ENCODE measurements at places on chromosomes 5 and 9.

GRCh38 chr5:133930061-133930812 is 38.2 kb downstream of the C5orf15 start:
- peak; percentile 57 for DNase-seq

GRCh38 chr9:97987487-97987886 is 4.3 kb downstream of the ANP32B start:
- no peak for DNase-seq

GRCh38 chr5:136631186-136631585 is 265.8 kb upstream of the TRPC7 start:
- no peak for DNase-seq

DNA sequence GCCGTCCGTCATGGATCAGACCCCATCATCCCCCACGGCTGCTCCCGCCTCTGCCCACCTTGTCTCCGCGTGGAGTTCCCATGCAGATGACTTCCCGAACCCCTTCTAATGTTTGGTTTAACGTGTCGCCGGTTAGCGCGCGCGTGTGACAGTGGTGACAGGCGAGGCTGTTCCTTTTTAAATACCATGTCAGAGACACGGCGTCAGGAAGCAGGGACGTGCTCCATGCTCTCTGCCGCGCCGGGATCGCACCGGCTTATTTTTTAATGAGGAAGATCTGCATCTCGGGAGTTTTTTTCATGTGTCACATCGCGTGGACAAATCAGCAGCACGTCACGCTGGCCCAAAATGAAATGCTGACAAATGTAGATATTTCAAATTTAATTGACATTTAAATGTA is 35.9 kb downstream of the CRB2 start:
- no peak for DNase-seq

DNA sequence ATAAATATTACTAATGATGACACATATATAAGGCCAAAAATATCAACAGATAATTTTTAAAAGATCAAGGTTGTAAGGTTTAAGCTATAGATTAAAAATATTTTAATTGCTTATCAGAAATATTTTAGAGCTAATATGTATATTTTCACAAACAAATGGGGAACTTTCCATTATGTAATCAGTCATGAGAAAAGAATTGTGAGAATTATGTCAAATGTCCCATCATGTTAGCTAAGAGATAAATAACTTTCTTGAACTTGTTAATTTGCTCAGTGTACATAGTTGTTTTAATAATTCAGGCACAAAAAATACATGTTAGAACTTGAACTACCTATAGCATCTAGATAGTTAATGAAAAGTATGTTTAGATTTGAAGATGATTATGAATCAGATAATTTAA is 67.7 kb downstream of the SYK start:
- DNase-seq = no peak

DNA sequence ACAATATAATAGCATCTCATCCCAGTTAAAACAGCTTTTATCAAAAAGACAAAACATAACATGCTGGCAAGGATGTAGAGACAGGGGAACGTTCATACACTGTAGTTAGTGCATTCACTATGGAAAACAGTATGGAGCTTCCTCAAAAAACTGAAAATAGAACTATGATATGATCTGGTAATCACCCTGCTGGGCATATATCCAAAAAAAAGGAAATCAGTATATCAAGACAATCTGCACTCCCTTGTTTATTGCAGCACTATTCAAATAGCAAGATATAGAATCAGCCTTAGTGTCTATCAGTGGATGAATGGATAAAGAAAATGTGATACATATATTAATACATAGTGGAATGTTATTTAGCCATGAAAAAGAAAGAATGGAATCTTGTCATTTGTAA is 88.5 kb downstream of the PBX3 start:
- DNase-seq = no peak

GRCh38 chr5:109739741-109740728 is 50.3 kb downstream of the MAN2A1 start:
- DNase-seq = no peak

DNA sequence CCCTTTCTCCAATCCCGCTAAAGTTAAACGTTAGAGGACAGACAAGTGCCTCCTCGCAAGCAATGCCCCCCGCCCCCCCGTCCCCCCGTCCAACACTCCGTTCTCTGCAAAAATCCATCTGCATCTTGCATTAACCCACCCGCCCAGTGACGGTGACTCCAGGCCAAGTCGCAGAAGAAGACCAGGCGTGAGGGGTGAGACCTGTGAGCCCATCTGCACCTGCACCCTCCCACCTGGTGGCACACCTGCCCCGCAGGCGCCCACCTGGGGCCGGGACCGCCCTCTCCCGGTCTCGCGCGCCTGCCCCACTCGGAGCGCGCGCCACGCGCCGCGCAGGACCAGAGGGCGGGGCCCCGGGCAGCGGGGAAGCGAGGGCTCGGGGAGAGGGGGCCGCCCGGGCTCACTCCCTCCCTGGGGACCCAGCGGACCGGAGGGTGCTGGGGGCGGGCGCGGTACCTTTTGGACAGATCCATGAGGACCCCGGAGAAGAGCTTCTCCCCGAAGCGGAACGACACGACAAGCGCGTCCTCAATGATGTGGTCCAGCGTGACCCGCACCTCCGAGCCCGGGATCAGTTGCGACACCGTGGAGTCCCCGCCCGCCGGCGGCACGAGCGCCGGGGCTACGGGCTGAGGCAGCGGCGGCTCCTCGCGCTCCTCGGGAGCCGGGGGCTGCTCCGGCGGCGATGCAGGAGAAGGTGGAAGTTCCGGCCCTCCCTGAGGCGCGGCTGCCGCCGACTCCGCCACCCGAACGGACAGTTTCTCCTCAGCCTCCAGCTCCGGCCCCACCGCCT is 705 bp downstream of the PWWP2A start:
- DNase-seq = peak; percentile 63

Data from CD4-positive, alpha-beta T cell treated with Interferon alpha-2 for 1 hour (primary cell).